ENCODE measurements at places on chromosomes 7 and 10.

- no peak for DNase-seq
These were observed 55.3 kb downstream of the ELAPOR2 start for GRCh38 chr7:87003872-87004798.

DNA sequence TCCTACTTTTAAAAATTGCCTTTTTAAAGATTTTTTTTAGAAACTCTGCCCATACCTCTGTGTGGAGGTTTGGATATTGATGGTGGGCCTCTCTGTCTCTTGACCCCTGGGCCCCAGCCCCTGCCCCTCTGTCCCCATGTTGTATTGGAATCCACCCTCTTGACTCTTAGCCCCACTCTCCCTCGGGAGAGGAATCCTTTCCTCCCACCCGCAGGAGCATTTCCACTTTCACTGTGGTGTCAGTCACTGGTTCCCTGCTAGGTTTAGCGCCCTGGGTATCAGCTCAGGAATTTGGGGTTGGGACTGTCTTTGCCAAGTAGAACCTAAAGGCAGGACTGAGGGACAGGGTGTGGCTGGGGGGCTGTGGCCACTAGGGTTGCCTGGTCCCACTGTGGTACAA is 10.1 kb downstream of the PFKFB3 start:
- no peak for DNase-seq

GRCh38 chr10:43315535-43316207 is 48.8 kb upstream of the RASGEF1A start:
- no peak for DNase-seq

- DNase-seq: no peak
These were observed 553.8 kb downstream of the TFEC start for GRCh38 chr7:115476671-115477181.

DNA sequence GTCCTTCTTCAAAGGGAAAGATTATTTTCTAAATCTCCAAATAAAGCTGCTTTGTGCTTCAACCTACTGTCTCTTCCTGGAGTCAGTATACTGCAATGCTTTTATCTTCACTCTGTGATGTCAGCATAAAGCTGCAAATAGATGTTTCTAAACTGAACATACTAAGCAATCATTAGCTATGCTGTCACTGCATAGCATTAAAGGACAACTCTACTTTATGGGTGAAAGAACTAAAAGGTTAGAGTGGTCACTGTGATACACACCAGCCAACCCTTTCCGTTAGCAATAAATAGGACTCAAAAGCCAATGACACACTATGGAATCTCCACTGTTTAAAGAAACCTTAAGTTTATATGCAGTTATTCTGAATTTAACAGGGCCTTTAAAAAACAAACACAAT is 1.8 kb downstream of the CCDC186 start:
- no peak for DNase-seq

GRCh38 chr7:114988026-114988425 is 66.1 kb downstream of the MDFIC start:
- no peak for DNase-seq

- no peak for DNase-seq
These were observed 357.1 kb downstream of the PCLO start for GRCh38 chr7:82805527-82805960.

GRCh38 chr7:130147710-130148325 is 57.4 kb downstream of the TMEM209 start:
- DNase-seq: no peak

DNA sequence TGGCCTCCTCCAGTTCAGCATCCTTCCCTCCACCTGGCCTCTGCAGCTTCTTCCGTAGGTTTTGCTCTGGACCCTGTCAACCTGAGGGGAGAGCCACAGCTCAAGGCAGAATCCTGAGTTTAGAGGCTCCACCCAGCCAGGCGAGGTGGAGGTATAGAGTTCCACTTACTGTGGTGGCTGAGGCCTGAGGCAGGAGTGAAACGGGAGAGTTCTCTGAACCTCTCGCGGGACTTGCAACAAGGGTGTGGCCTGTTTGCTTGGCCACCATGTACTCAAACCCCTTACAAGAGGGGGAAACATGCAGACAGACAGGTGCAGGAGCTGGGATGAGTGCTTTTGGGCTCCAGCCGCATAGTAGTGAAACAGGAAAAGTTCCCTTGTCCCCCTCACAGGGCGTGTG is 154.0 kb upstream of the C7orf33 start:
- no peak for DNase-seq

DNA sequence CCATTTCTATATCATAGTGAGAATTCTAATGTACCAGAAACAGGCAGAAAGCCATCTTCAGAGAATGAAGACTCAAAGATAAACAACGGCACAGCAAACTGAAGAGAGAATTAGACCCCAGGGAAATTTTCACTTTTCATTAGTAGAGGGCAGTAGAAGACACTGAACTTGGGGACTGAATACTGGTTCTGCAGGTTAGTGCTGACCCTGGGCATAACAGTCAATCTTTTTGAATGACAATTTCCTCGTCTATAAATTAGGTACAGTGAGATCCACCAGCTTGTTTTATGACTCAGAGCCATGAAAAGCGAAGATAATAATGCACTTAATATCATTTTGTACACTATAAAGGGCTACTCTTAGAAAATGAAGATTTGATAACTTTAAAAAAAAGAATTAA is 13.7 kb downstream of the FKBP14 start:
- no peak for DNase-seq

GRCh38 chr10:103445366-103445765 is 6.8 kb downstream of the CALHM2 start:
- DNase-seq: no peak

DNA sequence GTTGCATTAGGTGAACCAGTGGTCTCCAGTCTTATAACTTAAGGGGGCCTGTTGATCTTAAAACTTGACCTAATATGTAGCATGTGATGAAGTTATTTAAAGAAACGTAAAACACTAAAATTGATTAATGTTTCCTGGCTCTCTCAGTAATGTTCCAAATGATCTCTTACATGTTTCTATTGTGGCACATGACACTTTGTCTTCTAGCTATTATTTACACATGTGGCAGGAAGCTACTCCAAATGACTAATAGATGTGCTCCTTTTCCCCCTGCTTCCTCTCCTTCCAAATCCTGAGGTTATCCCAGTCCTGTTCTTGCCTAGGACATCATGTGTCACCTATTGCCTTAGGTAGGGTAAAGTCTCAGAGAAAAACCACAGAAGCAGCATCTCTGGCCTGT is 89.4 kb downstream of the FAS start:
- DNase-seq: no peak

All from activated CD4-positive, alpha-beta T cell treated with anti-CD3 and anti-CD28 coated beads, Interleukin-2, amount 10 ng/mL, durations not matched to agents 7 days and 5 days (primary cell).